Heart right ventricle (tissue), 16 donors: ENCODE measurements at places on chromosomes 4 and X. TPM values are rescaled to one million over a fixed set of nuclear protein-coding genes. Genes with fewer than 3 reads are reported as not detected.

Gene PRICKLE3
- 14.3 TPM for total RNA-seq

Gene RTL5
- 1.8 TPM for total RNA-seq

GRCh38 chr4:156111686-156112085 is 158.0 kb upstream of the CTSO start:
- DNase-seq: no peak
- peaks cover 5% of the 10 kb centered on the region for H3K4me1 ChIP-seq
- H3K27ac ChIP-seq: no peak overlapping the region
- no peaks in the 10 kb centered on the region for H3K36me3 ChIP-seq

- no peaks in the 10 kb centered on the region for H3K4me1 ChIP-seq
- no peak for DNase-seq
- H3K4me3 ChIP-seq: no peak overlapping the region
Measured at GRCh38 chr4:136754810-136755530, 777.3 kb downstream of the PCDH18 start.

Gene XAGE2
- not detected for total RNA-seq

Gene SPANXA2
- total RNA-seq: not detected

Gene BEX2
- total RNA-seq: 3.8 TPM

- DNase-seq: no peak
- no peaks in the 10 kb centered on the region for H3K36me3 ChIP-seq
- no peak overlapping the region for H3K27ac ChIP-seq
- no peaks in the 10 kb centered on the region for H3K27me3 ChIP-seq
- H3K4me3 ChIP-seq: no peak overlapping the region
Measured at GRCh38 chrX:106415276-106415895, 196.4 kb upstream of the RADX start.

Gene YY2
- 0.95 TPM for total RNA-seq
